Left ventricle myocardium inferior (tissue), 1 donor: ENCODE measurements at places on chromosomes 2 and 18. TPM values are rescaled to one million over a fixed set of nuclear protein-coding genes. Genes with fewer than 3 reads are reported as not detected.

DNA sequence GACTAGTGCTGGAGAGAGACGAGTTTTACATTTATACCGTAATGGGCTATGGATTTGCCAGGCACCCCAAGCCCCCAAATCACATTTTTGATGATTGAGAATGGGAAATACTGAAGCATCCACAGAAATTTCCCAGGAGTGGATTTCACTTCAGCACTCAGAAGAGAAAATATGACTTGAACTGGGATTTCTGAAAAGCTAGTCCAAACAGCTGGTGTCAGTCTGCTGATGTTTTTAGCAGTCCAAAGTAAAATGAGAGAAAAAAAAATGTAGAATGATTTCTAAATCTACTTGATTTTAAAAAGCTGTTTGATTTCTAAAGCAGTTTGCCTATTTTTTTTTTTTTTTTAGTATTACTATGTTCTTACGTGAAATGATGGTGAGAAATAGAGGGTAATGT, 105.0 kb downstream of the PLEKHM3 start:
- no peak for DNase-seq

The HES6 gene
- total RNA-seq, result 2.7 TPM

The C2orf49 gene
- total RNA-seq, result 22.7 TPM

GRCh38 chr2:30026091-30027055, 105.0 kb upstream of the ALK start:
- peak; percentile 33 for DNase-seq

DNA sequence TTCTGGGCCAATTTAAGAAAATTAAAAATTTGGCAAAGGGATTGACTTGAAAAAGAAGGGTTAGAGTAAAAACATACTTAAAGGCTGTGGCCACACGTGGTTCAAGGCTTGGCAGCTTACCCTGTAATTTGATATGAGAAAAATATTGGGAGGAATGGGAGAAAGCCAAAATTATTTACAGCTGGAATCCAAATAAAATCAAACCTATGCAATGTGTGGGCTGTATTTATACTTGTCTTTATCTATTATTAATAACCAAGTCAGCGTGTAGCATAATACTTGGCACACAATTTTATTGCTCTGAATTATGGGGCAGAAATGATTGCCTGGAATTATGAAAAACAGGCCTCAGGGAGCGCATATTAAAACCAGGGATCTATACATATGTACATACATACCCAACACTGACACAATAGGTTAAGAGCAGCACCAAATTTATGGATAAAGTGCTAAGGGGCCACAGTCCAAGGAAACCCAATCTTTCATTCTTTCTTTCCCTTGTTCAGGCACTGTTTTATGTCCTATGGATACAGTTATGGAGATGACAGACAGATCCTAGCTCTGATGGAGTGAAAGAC, 35.6 kb downstream of the FAM124B start:
- DNase-seq, result no peak

The CNGA3 gene
- not detected for total RNA-seq

The NTSR2 gene
- total RNA-seq, result not detected

- DNase-seq, result no peak
Measured at GRCh38 chr2:21005700-21006422, 38.0 kb downstream of the APOB start.

The HOXD12 gene
- total RNA-seq, result not detected

The CRYGA gene
- total RNA-seq, result not detected

The ALLC gene
- not detected for total RNA-seq

The LMAN2L gene
- 27.9 TPM for total RNA-seq

The PAX3 gene
- total RNA-seq, result 0.30 TPM

The BOLA3 gene
- 81.2 TPM for total RNA-seq

- DNase-seq, result no peak
Measured at GRCh38 chr2:168694866-168695265, 107.6 kb upstream of the NOSTRIN start.

GRCh38 chr2:121242976-121243375, 42.0 kb downstream of the TFCP2L1 start:
- DNase-seq, result no peak

DNA sequence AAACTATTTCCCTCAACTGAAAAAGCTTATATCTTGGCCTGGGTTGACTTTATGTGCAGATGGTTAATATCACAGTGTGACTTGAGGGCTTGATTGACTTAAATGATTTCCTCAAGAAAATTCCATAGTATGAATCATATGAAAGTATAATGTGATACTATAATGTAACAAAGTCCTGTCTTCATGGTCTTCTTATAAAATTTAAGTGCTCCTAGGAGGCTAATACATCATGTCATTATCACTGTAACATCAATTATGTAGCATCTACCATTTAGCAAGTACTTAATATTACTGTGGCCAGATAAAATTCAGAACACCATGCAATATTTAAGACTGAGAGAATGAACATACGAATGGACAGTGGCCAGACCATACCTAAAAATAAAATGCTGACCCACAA, 276.1 kb downstream of the RIT2 start:
- DNase-seq, result no peak

The RNU2-63P gene
- not detected for total RNA-seq

The MTCL1 gene
- total RNA-seq, result 9.1 TPM

GRCh38 chr2:98730707-98731040, 258 bp downstream of the MGAT4A start:
- DNase-seq, result peak; percentile 66

- no peak for DNase-seq
Measured at GRCh38 chr18:45361125-45361851, 254.0 kb upstream of the SLC14A2 start.

DNA sequence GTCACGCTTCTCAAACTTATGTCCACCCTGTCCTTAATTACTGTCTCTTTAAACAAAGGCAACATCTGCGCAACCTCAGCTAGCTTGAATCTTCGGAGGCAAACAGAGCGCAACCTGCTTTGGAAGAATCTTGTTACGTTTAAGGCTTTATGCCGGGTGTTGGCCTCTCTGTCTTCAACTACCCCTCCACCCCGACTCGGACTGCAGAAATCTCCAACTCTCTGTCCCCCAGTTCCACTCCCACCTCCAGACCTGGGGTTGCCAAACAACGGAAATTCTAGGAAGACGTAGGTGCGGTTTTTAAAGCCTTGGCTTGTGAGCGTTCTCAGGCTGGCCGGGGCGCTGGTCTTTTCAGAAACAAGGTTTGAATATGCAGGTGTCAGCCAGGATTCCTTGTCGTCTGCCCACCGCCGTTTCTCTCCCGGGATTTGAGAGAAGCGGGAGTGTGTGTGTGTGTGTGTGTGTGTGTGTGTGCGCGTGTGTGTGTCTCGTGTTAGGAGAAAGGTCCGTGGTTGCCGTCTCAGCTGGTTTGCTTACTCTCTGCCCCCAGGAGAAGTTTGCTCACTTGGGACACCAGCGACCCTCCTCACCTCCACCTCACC, 1.1 kb upstream of the ONECUT2 start:
- no peak for DNase-seq

GRCh38 chr2:86213699-86214502, 14.6 kb downstream of the MRPL35 start:
- DNase-seq, result no peak

The B3GNT7 gene
- total RNA-seq, result 2.4 TPM

DNA sequence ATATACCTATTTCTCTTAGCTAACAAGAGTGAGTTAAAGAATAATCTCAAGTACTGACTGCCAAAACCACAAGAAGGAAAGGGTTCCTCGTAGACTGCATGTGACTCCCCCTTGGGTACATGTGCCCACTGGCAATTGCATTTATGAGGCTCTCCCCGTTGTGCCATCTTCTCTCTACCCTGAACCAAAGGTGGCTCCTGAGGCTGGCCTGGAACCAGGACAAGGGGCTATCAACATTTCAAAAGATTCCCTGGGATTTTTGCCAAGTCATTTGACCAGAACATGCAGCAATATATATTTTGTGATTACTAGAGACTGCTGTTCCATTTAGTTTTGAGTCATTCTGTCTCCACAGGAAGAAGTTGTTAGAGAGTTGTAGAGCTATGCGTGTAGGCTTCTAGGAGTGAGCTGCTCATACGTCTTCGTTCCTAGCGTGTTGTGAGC, 45.8 kb downstream of the LAMA3 start:
- no peak for DNase-seq

GRCh38 chr18:22300665-22301636, 116.8 kb downstream of the CTAGE1 start:
- no peak for DNase-seq

GRCh38 chr2:68411397-68412126, 46.5 kb downstream of the PLEK start:
- no peak for DNase-seq

The SERPINB10 gene
- not detected for total RNA-seq

DNA sequence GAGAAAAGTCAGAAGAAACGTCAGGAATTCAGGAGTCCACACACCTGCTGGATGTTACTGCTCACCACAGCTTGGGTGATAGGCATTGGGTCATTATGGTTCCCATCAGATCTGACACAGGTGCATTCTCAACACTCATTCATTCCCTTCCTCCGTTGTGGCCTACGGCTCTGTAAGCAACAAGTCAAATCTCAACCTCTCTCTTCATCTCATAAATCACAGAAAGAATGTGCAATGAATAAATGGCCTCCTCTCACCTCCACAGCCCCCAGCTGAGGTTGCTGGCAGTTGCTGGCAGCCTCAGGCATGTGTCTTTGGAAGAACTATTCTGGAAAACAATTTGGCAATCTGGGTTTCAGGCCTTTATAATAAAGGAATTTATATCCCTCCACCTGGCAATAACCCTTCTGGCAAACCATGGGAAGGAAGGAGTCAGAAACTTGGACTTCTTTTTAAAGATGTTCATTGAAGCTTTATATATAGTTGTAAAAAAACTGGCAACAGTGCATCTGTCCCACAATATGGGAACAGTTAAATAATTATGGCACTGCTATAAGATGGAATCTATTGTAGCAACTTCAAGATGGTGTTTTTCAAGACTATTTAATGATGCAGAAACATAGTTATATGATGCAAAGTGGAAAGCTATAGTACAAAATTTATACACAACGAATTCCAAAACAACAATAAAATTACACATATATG, 175.4 kb downstream of the ANAPC1 start:
- no peak for DNase-seq

DNA sequence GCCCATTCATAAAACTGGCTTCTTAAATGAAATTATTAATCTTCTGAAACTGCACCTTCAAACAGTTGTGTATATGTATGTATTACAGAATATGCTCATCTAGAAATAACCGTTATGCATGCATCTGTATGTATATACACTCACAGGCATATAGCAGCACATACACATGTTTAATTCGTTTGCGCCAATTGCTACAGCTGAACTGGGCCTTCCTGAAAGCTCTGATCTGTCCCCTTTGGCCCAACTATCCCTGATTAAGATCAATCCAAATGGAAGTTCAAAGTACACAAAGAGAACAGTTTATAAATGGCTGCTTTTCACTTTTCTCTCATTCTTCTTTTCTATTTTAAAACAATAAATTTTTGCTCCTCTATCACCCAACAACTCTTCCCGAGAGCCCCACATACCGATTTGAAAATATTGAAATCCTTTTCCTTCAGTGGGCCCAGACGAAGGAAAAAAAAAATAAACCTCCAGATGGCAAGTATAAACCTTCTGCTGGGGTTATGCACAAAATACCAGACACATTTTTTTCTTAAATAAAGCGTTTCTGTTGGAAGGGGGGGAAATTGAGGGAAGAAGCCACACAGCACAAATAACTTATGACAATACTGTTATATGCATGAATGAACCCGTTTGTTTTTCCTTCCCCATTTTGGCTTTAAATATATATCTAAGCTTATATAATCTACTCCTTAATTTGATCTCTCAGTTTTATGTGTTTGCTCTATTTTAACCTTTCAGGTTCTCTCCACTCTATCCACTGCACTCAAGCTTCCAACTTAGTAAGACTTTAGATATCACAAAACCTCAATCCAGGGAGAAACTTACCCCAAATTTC, 267.3 kb downstream of the TCF4 start:
- no peak for DNase-seq

The CRYGC gene
- not detected for total RNA-seq

The TNFRSF11A gene
- 1.6 TPM for total RNA-seq

- DNase-seq, result no peak
Measured at GRCh38 chr2:231626449-231626848, 33.8 kb downstream of the TEX44 start.

DNA sequence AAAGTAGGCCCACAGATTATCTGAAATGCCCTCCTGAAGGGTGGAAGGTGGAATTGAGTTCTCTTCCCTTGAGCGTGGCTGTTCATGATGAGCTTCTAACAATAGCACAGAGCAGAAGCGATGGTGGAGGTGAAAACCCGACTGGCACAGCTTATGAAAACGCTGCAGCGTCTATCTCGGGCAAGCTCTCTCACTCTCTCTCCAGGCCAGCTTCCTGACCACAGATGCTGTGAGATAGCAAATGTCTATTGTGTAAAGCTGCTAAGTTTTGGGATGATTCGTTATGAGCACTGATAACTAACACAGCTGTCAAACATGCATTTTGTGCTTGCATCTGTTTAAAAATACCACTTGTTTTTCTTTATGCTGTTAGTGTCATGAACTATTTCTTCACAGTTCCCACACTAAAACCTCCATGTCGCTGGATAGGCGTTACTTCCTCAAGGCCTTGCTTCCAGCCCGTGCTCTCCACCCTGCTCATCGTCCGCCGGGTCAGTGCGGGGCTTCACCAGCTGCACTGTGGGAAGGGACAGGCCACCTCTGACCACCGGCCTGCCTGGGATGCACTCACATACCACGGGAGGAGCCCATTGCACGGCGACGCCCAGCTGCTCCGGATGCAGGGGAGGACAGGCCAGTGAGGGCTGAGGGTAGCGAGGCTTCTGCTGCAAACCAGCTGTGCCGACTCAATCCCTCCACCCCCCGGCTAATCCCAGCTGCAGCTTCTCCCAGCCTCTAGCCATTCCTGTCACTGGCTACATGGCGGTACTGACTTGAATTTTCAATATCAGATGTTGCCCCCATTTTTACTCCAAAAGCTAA, 60.0 kb upstream of the OTOS start:
- DNase-seq, result no peak

- DNase-seq, result no peak
Measured at GRCh38 chr2:46269001-46269400, 28.2 kb upstream of the EPAS1 start.

DNA sequence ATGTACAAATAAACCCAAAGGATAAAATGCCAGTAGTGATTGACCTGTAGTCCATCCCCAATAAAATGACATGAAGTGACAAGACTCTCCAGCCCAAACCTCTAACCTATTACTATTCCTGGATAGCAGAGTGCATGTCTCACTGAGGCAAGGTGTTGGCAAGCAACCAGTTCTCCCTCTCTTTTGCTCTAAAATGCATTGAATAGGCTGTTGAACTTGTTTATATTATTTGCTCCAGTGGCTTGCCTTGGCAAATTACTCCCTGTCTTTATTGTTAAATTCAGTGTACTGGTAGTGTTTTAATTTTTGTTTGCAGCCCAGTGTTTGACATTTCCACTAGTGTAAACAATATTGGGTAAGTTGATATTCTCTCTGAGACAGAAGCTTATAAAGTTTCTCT, 70.5 kb downstream of the CSRNP3 start:
- no peak for DNase-seq

GRCh38 chr2:73202156-73203054, at the start of gene NOTO:
TSS of gene NOTO (plus strand) at chr2:73202574. CDS start at chr2:73202667, 93 bp downstream.
- no peak for DNase-seq

GRCh38 chr18:53772293-53772692, 452.2 kb downstream of the MBD2 start:
- DNase-seq, result no peak
